Fibroblast of the aortic adventitia (primary cell): ENCODE measurements at places on chromosomes 4 and X. TPM values are rescaled to one million over a fixed set of nuclear protein-coding genes. Genes with fewer than 3 reads are reported as not detected.

Gene NUP62CL
- total RNA-seq: 0.09 TPM in 1 of 2 replicates, not detected in the other

Gene TMEM31
- not detected in 2 replicates for total RNA-seq

Gene SOD3
- total RNA-seq: 65.3 and 75.2 TPM in 2 replicates

Gene ZNF732
- total RNA-seq: 0.27 and 0.57 TPM in 2 replicates
